ENCODE measurements at places on chromosomes 16 and 17. TPM values are rescaled to one million over a fixed set of nuclear protein-coding genes. Genes with fewer than 3 reads are reported as not detected.

DNA sequence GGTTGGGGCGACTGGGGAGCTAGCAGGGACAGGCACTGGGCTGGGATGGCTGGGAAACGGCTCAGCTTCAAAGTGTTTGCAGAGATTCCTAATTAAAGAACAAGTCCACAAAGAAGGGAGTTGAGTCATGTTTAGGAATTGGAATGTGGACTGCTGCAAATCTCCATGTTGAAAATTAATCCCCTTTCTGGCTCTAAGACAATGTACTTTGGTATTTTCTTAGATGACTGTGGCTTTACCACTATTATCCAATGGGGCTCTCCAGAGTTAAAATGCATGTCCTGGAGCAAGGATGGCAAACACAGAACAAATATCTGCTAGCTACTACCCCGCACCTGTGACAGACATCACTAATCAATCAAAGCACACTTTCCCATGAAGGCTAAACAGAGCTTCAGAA, 22.2 kb upstream of the WSCD1 start:
- DNase-seq = no peak

The KRTAP9-9 gene
- polyA plus RNA-seq = not detected

The DHRS7C gene
- not detected for polyA plus RNA-seq

The TEKT5 gene
- not detected for polyA plus RNA-seq

The RPRML gene
- not detected for polyA plus RNA-seq

- peak; percentile 65 for DNase-seq
These were observed 6.3 kb downstream of the VWA3A start for GRCh38 chr16:22098405-22099255.

- no peak for DNase-seq
These were observed 13.7 kb upstream of the CD300E start for GRCh38 chr17:74637265-74637664.

GRCh38 chr17:57557834-57558681, 187.0 kb downstream of the CCDC182 start:
- no peak for DNase-seq

The RDM1 gene
- polyA plus RNA-seq = not detected

The SLFN14 gene
- not detected for polyA plus RNA-seq

DNA sequence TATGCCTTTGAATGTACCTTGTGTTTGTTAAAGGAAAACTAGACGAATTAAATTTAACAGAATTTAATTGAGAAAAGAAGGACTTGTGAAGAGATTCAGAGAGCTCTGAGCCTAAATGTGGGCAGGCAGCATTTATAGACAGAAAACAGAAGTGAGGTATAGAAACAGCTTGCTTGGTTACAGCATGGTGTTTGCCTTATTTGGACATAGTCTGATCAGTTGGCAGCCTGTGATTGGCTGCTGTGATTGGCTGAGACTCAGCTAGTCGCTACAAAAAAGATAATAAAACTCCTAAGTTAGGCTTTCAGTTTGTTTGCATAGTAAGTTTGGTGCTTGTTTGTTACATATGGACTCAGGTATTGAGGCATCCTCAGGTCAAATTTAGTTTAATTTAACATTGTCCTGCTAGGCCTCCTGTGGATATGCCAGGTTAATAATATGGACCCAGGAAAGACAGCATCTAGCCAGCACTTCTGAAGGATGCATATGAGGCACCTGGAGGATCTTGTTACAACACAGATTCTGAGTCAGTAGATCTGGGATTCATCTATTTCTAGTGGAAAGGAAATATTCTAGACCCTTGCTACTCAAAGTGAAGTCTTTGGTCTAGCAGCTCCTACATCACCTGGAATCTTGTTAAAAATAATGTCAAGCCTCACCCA, 43.4 kb downstream of the SLFN5 start:
- DNase-seq = peak; percentile 44

The SCIMP gene
- 0.19 TPM for polyA plus RNA-seq

The PHOSPHO1 gene
- 0.11 TPM for polyA plus RNA-seq

DNA sequence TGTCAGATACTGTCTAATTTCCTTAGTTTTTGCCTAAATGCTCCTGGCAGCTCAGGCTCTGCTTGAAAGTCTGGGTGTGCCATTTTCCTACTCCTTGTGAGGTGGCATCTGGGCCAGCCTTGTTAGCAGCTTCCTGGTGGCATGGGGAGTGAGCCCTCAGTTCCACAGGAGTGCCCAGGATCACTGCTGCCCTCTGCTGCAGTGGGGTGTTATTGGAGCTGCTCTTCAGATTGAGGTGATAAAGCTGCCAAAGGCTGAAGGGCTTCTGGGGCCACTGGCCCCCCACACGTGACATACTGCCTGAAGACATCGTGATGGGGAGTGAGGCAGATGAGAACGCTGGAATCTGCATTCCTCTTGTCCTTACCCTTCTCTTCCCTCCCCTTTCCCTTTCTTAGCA, 27.4 kb downstream of the CEP95 start:
- DNase-seq = peak; percentile 26

The PLXDC1 gene
- 0.27 TPM for polyA plus RNA-seq
